Mesenteric fat pad (tissue), 1 donor: ENCODE measurements at places on chromosomes 5 and 9. TPM values are rescaled to one million over a fixed set of nuclear protein-coding genes. Genes with fewer than 3 reads are reported as not detected.

DNA sequence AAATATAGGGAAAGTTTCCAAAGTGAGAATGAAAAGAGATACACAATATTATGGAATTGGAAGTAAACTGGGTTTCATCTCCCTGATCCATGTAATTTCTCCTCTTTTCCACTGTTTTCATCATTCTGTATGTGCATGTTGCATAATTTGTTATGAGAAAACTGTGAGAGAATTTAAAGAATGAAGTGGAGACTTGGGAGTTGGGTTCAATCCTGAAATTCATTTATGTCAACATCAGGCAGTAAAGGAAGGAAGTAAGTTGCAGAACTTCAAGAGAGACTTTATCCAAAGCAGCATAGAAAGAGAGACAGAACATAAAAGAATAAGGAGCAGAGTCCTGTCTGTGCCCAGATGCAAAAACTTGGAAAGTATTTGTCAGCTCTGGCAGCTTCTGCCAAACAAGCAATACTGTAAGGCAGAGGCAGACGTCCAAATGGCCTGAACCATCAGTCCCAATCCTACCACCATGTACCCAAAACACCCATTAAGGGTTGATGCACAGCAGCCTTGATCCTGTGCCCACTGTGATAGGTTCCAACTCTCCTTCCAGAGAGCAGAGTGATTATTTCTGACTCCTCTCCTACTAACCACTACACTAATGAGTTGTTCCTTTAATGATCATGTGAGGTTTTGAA, 425.3 kb upstream of the CDH6 start:
- DNase-seq = no peak

MACIR gene
- total RNA-seq = 41.8 TPM

FRMD3 gene
- 11.7 TPM for total RNA-seq

DNA sequence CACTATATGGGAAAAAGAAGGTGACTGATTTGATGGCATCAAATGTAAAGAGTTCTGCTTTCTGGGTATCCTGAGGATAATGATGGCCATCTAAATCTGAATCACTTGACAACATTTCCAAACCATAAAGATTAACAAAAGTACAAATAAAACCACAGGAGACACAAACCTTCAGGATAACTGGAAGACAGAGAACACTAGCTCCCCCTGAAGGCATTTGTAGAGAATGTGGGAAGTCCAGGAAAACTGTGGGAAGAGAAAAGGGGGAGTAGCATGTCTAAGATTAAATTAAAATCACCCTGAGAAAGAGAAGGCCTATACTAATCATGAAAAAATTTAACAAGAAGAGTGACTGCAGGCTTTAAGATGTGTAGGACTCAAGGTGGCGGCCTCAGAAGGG, 116.2 kb downstream of the PRELID2 start:
- no peak for DNase-seq

DNA sequence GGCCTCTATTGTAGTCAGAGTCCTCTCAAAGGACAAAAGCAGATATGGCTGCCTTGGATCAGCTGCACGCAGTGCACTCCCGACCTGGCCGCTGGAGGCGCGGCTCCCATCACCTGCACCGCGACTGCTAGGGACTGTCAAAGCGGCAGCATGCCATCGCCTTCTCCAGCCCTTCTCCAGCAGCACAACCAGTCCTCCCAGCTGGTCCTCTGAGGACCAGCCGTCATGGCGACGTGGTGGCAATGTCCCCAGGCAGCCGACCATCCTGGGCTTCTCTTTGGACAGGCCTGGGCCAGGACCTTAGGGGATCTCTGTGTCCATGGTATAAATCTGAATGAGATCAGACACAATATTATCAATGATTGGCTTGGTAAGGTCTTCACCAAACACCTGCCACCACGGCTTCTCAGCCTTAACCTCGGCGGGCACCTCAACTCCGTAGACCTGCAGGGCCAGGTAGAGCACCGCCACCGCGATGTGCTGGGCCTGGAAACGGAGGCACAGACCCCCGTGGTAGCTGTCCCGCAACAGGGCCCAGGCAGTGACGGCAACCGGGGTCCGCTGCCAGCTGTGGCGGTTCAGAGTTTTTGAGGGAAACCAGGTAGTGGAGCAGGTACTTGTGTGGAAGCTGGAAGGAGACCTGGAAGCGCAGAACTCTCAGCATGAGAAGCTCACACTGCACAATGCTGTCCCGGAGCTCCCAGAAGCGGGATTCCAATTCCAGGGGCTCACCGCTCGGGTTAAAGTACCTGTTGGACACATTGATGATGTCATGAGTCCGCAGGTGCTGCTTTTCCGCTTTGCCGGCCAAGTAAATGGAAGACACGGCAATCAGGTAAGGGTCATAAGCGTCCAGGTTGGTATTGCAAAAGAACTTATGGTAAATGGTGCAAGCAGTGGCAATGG, 8.5 kb downstream of the DUSP1 start:
- DNase-seq = peak; percentile 85

PCDHA7 gene
- 0.22 TPM for total RNA-seq

DNA sequence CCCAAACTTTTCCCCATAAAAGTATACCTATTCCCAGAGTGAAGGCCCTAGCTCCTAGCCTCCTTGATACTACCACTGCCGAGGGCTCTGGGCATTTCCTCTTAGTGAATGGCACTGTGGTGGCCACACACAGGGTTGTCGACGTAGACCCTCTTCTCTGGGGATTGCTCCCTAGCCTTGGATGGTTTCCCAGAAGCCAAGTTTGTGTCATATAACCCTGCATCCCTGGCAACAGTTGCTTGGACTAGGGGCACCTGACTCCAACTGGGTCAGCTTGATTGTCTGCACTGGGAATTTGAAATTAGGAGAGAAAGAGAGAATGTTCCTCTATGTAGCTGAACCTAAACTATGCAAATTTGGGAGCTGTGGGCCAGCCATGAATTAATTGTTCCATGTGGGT, 32.3 kb upstream of the KIF2A start:
- DNase-seq = no peak

SLC4A9 gene
- 0.22 TPM for total RNA-seq

POLE3 gene
- total RNA-seq = 26.4 TPM

DNA sequence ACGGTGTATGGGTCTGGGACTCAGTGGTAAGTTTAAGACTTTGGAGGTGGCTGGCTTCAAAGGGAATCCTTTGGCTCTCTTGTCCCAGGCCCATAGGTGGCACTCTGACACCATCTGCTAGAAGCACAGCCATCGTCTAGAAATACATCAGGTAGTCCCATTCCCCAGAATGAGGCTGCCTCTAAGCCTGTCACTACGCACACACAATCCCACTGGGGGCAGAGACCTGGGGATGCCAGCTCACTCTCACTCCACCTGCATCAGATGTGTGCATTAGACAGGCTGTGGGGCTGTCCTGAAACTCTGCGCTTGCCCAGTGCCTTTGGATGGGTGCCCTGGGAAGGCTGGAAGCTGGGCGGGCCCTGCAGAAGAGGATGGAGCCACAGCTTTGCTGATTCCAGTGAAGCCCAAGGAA, 127.5 kb upstream of the PANK3 start:
- DNase-seq = no peak

GRCh38 chr5:60699609-60700415, at the start of gene DEPDC1B:
TSS of gene DEPDC1B (minus strand) at chr5:60700166. CDS start at chr5:60700093, 73 bp downstream.
- DNase-seq = peak; percentile 95

DNA sequence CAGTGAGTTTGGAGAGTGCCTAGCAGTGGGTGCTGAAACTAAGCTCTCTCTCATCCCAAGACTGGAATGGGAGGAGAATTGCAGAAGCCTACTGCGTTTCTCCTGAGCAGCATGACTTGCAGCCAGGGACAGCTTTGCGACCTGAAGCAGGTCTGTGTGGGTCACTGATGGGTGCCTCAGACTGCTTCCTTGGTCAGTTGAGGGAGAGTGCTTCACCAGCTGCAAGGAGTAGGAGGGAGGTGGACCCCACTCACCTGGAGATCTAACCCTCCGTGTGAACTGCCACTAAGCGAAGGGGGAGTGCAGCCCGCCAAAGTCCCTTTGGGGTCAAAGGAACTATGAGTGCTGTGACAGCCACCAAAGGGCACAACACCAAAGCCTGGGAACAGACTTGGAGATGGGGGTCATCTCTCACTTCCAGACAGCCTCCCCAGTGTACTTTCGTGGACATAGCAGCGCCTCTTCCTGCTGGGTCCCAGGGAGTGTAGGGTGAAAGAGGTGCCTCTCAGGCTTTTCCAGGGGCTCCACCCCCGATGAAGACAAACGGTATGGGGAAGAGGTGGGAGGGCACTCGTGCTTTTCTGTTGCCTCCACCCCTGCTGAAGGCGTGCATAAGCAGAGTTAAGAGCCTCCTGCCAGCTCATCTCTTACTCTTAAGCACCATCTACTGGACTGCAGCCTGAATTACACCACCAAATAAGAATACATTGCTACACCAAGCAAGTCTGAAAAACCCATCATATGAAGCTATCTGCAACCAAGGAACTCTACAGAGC, 34.3 kb upstream of the MACIR start:
- no peak for DNase-seq

DNA sequence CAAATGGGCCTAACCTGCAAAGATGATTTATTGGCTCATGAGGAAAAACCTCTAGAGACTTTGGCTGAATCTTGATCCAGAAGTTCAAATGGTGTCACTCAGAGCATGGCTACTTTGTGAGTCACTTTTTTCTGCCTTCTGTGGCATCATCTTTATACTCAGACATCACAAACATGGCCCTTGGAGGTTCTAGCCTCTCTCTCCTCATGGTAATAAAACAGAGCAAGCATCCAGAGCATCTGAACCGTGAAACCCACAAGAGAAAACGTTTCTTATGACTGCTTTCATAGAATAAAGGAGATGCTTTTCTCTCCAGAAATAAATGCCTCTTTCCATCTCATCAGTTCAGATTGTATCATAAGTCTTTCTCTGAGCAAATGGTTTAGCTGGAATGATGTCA, 780.3 kb downstream of the KCTD16 start:
- DNase-seq = no peak

- no peak for DNase-seq
These were observed 64.4 kb upstream of the SPATA31E1 start for GRCh38 chr9:87818308-87818707.

GRCh38 chr5:60820593-60821487, 23.2 kb downstream of the ELOVL7 start:
- DNase-seq = no peak
